ENCODE measurements at places on chromosomes 12 and 14.

DNA sequence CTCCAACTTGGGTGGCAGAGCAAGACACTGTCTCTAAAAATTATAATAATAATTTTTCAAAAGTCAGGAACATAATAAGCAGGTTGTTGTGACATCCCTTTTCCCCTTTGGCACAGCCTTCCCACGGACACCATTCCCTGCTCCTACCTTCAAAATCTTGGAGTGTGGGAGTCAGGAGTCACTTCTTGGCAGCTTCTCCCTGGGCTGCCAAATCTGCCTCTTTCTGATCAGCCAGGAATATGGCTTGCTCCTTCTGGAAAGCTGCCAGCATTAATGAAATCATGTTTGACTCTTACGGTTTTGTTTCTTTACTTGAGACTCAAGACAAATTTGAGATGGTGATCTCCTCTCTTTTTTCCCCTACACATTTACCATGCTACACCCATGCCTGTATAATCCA is 391.4 kb upstream of the SYT1 start:
- no peak for DNase-seq

GRCh38 chr12:18932211-18932610 is 194.3 kb downstream of the CAPZA3 start:
- no peak for DNase-seq

GRCh38 chr12:41605545-41606305 is 417.6 kb downstream of the PDZRN4 start:
- peak; percentile 49 for DNase-seq

- DNase-seq, result no peak
Observed at GRCh38 chr14:100546051-100546443, 41.2 kb downstream of the BEGAIN start.

GRCh38 chr12:130596241-130596640 is 119.9 kb downstream of the RIMBP2 start:
- DNase-seq, result no peak

GRCh38 chr12:107415071-107415470 is 270.5 kb upstream of the PWP1 start:
- DNase-seq, result no peak

- peak; percentile 3 for DNase-seq
Observed at GRCh38 chr14:63045234-63045611, at the start of gene KCNH5. KCNH5 (minus strand) TSS chr14:63045458; CDS start chr14:63045186, 272 bp downstream.

- DNase-seq, result no peak
Observed at GRCh38 chr12:51371295-51371953, 19.8 kb downstream of the GALNT6 start.

DNA sequence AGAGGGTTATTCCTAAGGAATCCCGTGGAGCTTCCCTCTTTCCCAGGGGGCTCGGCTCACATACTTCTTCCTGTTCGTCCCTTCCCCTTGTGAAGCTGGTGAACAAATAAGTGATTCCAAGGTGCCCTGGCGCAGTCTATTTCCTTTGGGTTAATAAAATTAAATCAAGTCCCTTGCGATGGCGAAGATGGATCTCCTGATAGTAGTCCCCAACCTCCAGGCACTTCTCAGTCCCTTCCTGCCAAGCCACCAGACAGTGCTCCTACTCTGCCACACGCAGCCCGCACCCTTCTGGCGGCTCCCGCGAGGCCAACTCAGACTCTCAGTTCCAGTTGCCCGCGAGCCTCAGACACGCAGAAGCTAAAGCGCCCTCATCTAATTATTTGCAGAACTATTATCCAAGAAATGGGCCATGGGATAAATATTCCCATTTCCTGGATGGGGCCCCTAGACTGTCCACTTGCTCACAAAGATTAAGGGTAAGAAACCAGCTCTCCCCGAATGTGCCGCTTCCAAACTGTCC is 2.4 kb upstream of the SIX6 start:
- DNase-seq, result no peak

DNA sequence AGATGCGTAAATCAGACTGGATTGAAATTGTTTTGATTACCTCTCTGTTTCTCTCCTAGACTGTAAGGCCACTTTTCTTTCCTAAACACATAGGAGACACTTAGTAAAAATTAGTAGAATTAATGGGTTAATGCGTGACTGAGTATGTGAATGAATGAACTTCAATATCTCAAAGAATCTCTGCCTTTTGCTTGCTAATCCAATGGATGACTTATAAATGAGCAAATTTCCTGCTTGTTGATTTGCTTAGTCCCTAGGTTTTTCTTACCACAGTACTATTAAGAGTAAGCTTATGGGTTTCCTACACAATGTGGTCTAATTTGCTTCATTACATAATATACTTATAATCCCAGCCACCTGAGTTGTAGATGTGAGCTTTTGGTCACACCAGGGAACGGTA is 164.1 kb downstream of the SRGAP1 start:
- no peak for DNase-seq

- no peak for DNase-seq
Observed at GRCh38 chr14:53528185-53528671, 375.1 kb upstream of the DDHD1 start.

DNA sequence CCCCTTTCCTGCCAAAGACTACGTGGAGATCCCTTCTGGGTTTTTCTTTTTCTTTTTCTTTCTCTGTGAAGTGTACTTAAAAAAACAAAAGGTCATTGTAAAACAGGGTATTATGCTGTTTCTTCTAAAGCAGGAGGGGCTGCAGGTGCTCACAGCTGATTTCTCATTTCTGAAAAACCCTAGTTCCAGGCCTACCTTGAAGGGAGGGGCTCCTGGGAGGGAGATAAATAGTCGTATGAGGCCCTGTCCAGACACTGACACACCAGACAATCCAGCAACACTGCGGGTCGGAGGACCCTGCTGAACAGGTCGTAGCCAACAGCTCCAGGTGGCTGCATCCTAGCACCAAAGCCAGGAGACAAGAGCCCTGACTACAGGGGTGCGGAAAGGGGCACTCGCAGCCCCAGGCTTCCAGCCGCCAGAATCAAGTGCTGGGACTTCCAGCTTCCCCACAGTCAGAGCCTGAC is 41.1 kb downstream of the PSMA6 start:
- no peak for DNase-seq

- DNase-seq, result no peak
Observed at GRCh38 chr12:82638324-82638723, 48.4 kb upstream of the TMTC2 start.

DNA sequence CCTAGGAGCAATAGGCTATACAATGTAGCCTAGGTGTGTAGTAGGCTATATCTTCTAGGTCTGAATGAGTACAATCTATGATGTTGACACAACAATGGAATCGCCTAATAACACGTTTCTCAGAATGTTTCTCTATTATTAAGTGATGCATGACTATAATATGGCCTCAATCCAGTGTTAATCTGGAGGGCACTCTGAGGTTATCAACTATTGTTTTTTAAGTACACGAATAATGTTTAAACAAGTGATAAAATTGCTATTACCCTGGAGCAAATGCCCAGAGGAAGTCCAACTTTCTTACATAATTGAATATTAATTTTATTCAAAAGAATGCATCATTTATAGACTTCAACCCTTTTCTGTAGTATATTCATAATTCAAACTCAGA is 16.4 kb upstream of the CNIH1 start:
- no peak for DNase-seq

- DNase-seq, result no peak
Observed at GRCh38 chr14:104361101-104361591, 218.4 kb upstream of the C14orf180 start.

GRCh38 chr14:89095036-89095435 is 270.6 kb downstream of the TTC8 start:
- no peak for DNase-seq

- DNase-seq, result no peak
Observed at GRCh38 chr12:118371321-118372282, 1.1 kb downstream of the TAOK3 start.

DNA sequence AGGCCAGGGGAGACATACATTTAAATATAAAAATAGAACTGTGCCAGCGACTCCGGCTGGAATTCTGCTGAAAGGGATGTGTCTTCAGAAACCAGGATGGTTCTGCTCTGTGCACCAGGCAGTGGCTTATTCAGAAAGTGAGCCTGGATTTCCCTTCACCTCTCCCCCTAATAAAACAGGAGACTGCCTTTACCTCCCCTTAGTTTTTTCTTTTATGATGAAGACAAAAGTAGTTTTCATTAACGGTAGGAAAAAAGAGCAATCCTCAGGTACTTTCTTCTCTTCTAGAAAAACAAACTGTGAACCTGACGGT is 346 bp downstream of the SLC7A8 start:
- no peak for DNase-seq

GRCh38 chr14:102592763-102593060 is 263 bp downstream of the RCOR1 start:
- DNase-seq, result no peak

- no peak for DNase-seq
Observed at GRCh38 chr14:92198804-92199203, 77.0 kb downstream of the CPSF2 start.

- DNase-seq, result peak; percentile 24
Observed at GRCh38 chr12:90945070-90945649, 9.8 kb downstream of the CCER1 start.

- DNase-seq, result no peak
Observed at GRCh38 chr12:63978519-63978918, 134.0 kb downstream of the SRGAP1 start.

- DNase-seq, result no peak
Observed at GRCh38 chr12:69475237-69475975, 5.2 kb downstream of the FRS2 start.

DNA sequence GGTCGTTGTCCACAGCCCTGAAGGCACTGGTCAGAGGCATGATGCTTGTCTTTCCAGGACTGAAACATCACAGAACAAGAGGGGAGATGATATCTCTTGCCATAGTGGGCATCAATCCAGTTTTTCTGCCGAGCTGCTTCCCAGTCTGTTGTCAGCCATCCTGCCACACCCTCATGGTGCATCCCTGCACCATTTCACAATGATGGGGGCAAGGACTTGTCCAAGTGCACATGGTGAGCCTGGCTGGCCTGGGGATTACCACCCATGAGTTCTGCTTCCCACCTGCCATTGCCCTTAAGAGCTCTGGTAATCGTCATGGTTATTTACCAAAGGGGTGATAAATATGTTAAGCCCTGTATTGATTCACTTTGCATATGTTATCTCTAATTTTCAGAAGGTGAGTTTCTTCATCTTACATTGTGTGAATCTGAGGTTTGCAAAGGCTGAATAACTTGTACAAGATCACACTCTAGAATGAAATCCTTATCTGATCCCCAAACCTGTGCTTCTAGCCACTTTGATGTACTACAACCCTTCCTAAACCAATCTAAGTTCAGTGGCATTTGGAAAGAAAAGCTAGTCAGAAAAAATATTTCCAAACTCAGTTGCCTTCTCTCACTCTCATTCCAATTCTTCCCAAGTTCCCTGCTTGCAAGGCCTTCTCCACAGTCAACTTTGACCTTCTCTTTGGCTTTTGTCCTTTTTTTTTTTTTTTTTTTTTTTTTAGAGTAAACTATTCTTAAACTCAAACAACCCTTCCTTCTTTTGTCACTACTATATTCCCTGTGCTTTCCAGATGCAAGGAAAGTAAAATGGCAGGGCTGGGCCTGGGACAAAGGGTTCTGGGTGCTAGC is 2.3 kb downstream of the AVIL start:
- DNase-seq, result no peak

DNA sequence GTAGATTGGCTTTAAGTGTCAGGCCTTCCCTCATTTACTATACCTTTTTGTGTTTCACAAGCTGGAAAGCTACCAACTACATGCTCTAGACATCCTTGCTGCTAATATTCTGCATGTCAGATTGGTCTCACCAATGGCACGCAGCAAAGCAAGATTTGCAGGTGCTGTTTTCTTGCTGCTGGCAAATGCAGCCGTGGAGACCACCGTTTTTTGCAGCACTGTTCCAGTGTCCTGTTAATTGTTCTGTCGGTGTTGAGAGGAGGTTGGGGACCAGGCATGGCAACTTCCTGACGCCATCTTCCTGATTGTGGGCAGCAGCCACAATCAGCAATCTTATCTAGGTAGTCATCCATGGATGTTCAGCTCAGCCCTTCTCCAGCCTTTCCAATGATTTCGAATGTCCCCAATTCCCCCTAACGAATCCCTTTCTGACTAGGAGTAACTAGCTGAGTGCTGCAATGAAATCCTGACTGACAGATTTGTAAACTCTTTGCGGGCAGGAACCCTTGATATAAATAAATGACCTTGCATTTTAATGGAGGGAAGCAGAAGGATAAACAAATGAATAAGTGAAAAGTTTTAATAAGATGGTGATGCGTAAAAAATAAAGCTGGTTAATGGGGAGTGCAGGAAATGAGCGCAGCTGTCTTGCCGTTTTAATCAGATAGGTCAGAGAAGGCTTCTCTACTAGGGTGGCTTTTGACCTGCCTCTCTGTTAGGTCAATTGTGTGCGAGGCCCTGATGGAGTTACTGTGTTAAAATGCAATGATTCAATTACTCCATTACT is 574 bp upstream of the CRADD start:
- no peak for DNase-seq

DNA sequence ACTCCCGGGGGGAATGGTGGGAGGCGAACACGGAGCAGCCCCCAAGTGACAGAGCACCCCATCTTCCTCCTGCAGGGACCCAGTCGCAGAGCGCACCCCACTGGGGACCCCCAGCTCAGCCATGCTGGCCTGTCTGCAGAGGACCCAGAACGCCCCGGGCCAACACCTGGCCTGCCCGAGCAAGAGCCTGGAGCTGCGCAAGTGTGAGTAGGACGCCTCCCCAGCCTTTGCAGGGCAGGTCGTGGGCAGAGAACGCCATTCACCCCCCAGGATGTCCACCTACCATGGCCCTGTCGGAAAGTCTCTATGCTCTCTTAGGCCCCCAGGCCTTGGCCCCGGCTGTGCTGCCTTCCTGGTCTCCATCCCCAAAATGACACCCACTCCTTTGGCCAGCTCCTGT is 30.4 kb downstream of the FAM222A start:
- DNase-seq, result no peak

GRCh38 chr12:7892186-7892980 is 19.7 kb upstream of the SLC2A14 start:
- no peak for DNase-seq

DNA sequence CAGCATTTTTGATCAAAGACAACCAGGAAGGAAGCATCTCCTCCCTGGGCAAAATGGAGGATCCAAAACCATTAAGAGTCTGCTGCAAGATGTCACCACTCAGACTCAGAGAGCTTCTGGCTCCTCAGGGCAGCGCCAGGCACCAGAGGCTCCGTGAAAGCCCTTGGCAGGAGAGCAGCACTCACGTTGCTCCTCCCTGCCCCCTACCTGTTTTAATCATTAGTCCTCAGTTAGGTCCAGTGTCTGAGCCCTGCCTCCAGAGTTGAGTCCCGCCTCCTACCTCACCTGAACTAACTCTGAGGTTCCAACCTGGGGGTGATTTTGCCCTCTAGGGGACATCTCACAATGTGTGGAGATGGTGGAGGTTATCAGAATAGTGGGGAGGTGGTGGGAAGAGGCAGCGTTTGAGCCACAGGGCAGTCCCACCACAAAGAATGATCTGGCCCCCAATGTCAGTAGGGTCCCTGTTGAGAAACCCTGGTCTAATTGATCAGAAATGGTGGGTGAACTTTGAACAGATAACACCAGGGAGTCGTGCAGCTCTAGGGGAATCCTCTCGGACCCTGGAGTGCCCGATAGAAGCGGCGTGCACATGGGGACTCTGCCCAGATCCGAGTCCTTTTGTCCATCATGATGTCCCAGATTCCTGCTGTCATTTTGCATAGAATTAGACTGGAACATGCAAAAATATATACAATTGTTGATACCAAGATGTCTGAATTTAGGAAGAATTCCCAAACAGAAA is 156.7 kb upstream of the DIO3 start:
- no peak for DNase-seq

GRCh38 chr14:74840603-74841030 is 35.3 kb downstream of the PROX2 start:
- DNase-seq, result no peak

- no peak for DNase-seq
Observed at GRCh38 chr14:73863209-73863608, 11.6 kb downstream of the PTGR2 start.
